ENCODE measurements at places on chromosomes 2 and 18.

- DNase-seq: no peak
These were observed 10.8 kb upstream of the PRLH start for GRCh38 chr2:237555560-237555959.

DNA sequence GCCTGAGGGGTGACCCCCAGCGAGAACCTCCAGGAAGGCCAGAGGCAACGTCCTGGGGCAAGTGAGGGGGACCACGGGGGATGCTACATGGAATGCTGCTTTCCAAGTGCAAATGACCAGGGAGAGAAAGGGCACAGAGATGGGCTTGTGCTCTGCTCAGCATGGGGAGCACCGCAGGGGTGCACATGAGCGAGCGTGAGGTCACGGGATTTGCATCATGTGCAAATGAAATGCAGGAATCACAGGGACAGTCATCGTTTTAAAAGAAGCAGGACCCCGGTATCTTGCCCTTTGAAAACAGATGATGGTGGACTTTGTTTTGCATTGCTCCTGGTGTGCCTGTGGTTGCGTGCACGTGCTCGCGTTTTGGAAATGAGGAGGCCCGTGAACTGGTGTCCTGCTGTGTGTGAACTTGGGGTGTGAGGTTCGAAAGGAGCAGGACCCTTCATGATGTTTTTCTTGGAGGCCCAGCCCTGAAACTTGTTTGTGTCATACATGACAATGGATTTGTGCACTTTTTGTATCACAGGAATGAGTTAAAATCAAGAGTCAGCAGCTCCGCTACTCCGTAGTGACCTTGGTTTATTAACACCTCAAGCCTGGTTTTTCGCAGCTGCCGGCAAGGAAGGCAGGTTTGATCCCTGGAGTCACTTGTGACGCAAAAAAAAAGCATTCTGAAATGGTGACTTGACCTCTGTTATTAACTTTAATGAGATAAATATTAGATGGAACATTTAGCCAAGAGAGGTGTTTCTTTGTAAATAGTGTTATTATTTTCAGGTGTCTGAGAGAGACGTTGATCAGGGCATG lies 234.5 kb downstream of the LDLRAD4 start:
- DNase-seq: peak; percentile 89

DNA sequence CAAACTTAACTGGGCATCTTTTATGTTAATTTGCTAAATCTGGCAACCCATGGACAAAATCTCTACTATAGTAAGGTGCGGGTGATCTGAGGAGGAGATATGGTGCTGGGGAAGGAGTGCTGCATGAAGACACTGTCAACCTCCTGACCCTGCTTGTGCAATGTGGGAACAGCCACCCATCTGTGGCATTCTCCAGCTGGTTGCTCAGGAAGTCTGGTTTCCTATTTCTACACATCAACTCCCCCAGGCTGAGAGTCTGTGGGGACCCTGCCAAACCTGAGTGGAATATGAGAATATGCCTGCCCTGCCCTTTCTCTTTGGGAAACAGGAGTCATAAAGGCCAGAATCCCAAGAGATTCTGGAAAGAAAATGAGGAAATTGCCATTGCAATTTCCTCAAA lies 60.1 kb upstream of the PAX3 start:
- DNase-seq: no peak

DNA sequence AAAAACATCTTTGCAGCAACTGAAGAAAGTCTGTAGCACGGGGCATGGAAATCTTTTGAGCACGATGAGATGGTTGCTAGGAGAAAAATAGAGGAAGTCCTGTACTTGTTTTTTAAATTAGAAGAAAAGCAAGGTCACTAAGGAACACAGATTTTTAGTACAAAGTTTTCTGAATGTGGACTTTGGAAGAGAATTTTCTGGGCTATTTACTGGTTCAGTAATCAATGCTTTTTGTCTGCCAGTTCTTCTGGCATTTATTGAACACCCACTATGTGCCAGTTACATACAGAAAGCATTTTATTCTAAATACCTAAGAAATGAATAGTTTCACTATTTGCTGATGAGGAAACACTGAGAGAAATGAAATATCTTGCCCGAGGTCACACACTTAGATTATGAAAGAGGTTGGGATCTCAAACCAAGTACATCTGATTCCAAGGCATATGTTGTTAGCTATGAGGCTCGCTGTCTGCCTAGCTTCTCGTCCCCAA lies 15.6 kb upstream of the MAP3K20 start:
- no peak for DNase-seq

- DNase-seq: no peak
These were observed 87.8 kb downstream of the KCTD18 start for GRCh38 chr2:200422071-200422470.

DNA sequence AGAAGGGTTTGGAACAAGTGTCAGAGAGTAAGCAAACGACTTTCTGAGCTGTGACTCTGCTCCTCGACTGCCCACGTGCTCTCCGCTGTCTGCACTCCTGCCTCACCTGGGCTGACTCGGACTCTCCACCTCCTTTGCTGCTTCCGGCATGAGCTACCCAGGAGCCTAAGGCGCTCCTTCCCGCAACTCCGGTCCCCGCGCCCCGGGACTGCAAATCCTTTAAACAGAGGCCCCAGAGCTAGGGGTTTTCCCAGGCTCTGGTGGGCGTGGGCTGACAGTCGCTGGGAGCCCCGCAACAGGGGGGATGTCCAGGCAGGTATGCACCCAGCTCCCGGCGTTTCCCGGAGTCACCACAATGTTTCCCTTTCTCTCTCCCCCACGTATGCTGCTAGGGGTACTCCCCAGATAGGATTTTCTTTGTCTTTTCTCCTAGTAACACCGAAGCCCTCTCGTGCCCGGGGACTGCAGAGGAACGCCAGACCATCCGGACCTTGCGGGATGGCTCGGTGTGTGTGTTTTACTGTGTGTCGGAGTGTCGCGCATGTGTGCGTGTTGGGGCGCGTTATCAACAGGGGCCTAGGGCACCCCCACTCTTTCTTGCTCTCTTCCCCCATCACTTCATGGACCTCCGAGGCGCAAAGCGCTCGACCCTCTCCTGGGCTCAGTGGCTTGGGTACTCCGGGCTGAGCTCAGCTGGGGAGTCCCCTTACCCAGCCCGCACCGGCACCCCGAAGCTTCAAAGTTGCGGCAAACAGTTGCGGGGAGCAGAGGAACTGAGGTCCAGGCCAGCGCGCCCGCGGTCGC lies 691 bp upstream of the THSD7B start:
- no peak for DNase-seq

DNA sequence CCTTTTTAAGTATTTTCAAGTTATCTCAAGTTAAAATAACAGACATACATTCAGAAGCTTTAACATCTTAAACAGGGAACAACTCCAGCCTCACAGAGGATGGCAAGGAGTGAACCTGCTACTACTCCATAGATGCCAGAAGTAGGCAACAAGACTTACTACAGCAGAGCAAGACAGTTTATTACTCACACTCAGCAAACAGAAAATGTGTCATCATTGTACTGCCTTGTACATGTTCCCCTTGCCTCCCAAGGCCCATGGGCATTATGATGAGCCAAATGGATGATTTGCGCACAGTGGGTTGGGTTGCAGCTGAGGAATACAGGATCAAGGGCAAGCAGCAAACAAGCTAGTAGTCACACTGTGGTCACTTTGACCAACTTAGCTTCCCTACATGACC lies 80.6 kb upstream of the VRK2 start:
- DNase-seq: no peak

- DNase-seq: no peak
These were observed 46.8 kb upstream of the ACTR3 start for GRCh38 chr2:113842919-113843736.

- no peak for DNase-seq
These were observed 101.7 kb upstream of the ZFP36L2 start for GRCh38 chr2:43328133-43328532.

DNA sequence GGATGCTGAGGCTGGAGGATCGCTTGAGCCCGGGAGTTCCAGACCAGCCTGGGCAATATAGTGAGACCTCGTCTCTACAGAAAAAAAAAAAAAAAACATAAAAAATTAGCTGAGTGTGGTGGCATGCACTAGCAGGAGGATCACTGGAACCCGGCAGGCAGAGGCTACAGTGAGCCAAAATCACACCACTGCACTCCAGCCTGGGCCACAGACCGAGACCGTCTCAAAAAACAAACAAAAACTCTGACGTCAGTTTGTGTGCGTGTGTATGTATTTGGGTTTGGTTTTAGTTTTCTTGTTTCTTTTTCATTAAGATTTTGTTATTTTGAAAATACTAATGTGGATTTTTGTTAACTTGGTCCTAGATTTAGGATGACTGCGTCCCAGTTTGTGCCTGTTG lies 19.0 kb downstream of the CEP68 start:
- no peak for DNase-seq

GRCh38 chr18:68660354-68661183 lies 54.3 kb downstream of the TMX3 start:
- peak; percentile 58 for DNase-seq

DNA sequence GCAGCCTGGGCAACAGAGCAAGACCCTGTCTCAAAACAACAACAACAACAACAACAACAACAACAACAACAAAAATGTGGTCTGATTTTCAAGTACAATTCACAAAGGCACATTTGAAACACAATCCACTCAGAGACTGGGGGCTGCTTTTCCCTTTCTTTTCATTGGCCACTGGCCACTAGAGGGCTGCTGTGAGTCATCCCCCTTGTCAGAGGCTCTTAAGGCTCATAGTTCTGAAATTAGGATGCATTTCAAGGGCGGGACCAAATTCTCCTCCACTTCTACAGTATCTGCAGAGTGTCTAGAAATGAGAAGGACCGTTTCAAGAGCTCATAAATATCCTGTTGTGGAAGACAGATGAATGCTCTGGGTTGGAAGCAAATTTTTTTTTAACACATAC lies 285.4 kb downstream of the NRXN1 start:
- no peak for DNase-seq

DNA sequence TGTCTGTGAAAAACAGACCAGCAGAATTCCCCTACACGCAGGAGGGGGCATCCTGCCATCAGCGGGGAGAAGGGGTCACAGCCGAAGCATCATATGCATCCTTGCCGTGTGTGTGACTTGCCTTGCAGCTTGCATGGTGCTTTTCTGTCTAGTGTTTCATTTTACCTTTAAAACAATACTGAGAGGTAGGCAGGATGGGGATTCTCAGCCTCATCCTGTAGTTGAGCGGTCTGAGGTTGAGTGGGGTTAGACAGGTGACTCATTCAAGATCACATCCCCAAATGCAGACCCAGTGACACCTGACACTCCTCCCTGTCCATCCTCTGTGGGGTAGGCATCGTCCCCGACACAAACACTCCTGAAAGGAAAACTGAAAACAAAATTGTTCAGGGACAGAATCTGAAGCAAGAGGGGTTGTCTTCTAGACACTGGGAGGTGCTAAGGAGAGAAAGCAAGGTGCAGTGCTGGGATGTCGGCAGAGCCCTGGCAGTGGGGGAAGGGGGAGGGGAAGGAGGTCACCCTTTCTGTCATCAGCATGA lies 7.9 kb downstream of the ARL4C start:
- DNase-seq: no peak

DNA sequence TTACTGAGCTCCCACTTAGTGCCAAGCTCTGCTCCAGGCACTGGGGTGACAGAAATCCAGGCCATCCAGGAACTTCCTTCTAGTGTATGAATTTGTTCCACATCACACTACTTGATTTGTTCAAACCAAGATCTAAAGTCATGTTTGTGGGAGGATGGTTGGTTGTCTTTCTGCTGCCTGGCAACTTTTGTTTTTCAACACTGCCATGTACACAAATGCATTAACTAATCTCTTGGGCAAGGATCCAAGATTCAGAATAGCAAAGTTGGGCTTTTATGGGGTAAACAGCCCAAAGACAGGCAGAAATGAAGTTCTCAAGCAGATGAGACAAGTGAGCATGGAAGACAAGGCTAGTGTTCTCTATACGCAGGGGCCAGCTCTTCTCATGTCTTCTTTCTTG lies 53.4 kb upstream of the PROKR1 start:
- DNase-seq: no peak

GRCh38 chr2:90207454-90208058 lies 1516.1 kb downstream of the RPIA start:
- no peak for DNase-seq

GRCh38 chr2:85215448-85216401 lies 82.5 kb downstream of the TCF7L1 start:
- DNase-seq: peak; percentile 66
